Activated B cell treated with CpG ODN at 0.5 μM for 24 hours (primary cell): ENCODE measurements at places on chromosomes 7 and 10. TPM values are rescaled to one million over a fixed set of nuclear protein-coding genes. Genes with fewer than 3 reads are reported as not detected.
A peak's percentile ranks its signal among the peaks of the same experiment; 100 is the strongest.

HOXA3 gene
- total RNA-seq = not detected in 2 replicates

STARD3NL gene
- 16.2 and 17.4 TPM in 2 replicates for total RNA-seq

ANKRD61 gene
- not detected in 2 replicates for total RNA-seq

ALOX5 gene
- 153 and 181 TPM in 2 replicates for total RNA-seq

CCSER2 gene
- 52.4 and 57.1 TPM in 2 replicates for total RNA-seq

ERLIN1 gene
- total RNA-seq = 5.6 and 7.6 TPM in 2 replicates

DNA sequence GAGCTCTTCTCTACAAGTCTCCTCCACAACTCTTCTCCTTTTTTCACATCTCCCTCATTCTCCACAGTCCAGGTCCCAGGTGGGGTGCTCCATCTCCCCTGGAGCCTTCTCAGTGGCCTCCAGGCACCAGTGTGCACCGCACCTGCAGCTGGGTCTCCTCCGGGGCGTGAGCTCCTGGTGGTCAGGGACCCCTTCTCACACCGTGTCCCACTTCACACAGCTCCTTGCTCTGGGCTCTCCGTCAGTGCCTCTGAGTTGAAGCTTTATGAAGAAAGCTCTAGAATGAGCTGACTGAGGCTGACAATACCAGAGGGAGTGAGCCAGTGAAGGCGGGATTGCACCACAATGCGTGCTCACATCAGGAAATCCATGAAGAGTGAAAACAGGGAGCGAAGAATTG, 290.2 kb downstream of the DNAJB6 start:
- no peak for DNase-seq
- H3K36me3 ChIP-seq = no peaks in the 10 kb centered on the region
- peaks cover 20% of the 10 kb centered on the region for H3K27me3 ChIP-seq
- no peak overlapping the region for H3K4me3 ChIP-seq
- no peaks in the 10 kb centered on the region for H3K4me1 ChIP-seq
- H3K27ac ChIP-seq = no peak overlapping the region

- H3K27me3 ChIP-seq = peaks cover 54% of the 10 kb centered on the region
- H3K36me3 ChIP-seq = no peaks in the 10 kb centered on the region
- DNase-seq = no peak
- H3K27ac ChIP-seq = no peak overlapping the region
- no peak overlapping the region for H3K4me3 ChIP-seq
Observed at GRCh38 chr7:28954946-28955345, 3.2 kb downstream of the TRIL start.

- no peaks in the 10 kb centered on the region for H3K36me3 ChIP-seq
- no peak for DNase-seq
- H3K4me1 ChIP-seq = no peaks in the 10 kb centered on the region
- no peak overlapping the region for H3K4me3 ChIP-seq
- H3K27ac ChIP-seq = no peak overlapping the region
- no peaks in the 10 kb centered on the region for H3K27me3 ChIP-seq
Observed at GRCh38 chr7:159064816-159065510, 79.7 kb downstream of the VIPR2 start.

- no peak overlapping the region for H3K4me3 ChIP-seq
- H3K27me3 ChIP-seq = peaks cover 2% of the 10 kb centered on the region
- no peak overlapping the region for H3K27ac ChIP-seq
- H3K4me1 ChIP-seq = peaks cover 18% of the 10 kb centered on the region
- H3K36me3 ChIP-seq = no peaks in the 10 kb centered on the region
Observed at GRCh38 chr7:128919241-128919640, 8.7 kb upstream of the KCP start.

GRCh38 chr7:20776942-20777341, 9.7 kb downstream of the SP8 start:
- H3K27me3 ChIP-seq = peaks cover 59% of the 10 kb centered on the region
- no peak overlapping the region for H3K4me3 ChIP-seq
- no peak for DNase-seq

- no peaks in the 10 kb centered on the region for H3K27me3 ChIP-seq
- no peak overlapping the region for H3K4me3 ChIP-seq
- peaks cover 50% of the 10 kb centered on the region for H3K36me3 ChIP-seq
Observed at GRCh38 chr10:73126343-73126742, 16.1 kb downstream of the NUDT13 start.

GRCh38 chr7:151167197-151167961, at the start of gene GBX1:
Gene GBX1, minus strand, starts transcription at chr7:151167694. Its CDS starts 146 bp downstream, at chr7:151167548.
- no peak for DNase-seq
- peaks cover 13% of the 10 kb centered on the region for H3K4me1 ChIP-seq
- H3K27me3 ChIP-seq = peaks cover 43% of the 10 kb centered on the region
- H3K4me3 ChIP-seq = peak within 1 kb of the TSS; percentile 69
- no peaks in the 10 kb centered on the region for H3K36me3 ChIP-seq
- no peak within 1 kb of the TSS for H3K27ac ChIP-seq

GRCh38 chr7:2813350-2814185, 30.5 kb downstream of the GNA12 start:
- H3K27ac ChIP-seq = peak overlapping the region; percentile 26
- DNase-seq = no peak
- peaks cover 50% of the 10 kb centered on the region for H3K4me1 ChIP-seq
- no peak overlapping the region for H3K4me3 ChIP-seq
- no peaks in the 10 kb centered on the region for H3K27me3 ChIP-seq

- no peak for DNase-seq
- H3K4me1 ChIP-seq = no peaks in the 10 kb centered on the region
- H3K4me3 ChIP-seq = no peak overlapping the region
- H3K36me3 ChIP-seq = no peaks in the 10 kb centered on the region
- no peaks in the 10 kb centered on the region for H3K27me3 ChIP-seq
Observed at GRCh38 chr10:70604106-70604505, 1.6 kb upstream of the PRF1 start.

GRCh38 chr10:19749185-19749729, 67.0 kb upstream of the PLXDC2 start:
- no peaks in the 10 kb centered on the region for H3K4me1 ChIP-seq
- H3K27me3 ChIP-seq = no peaks in the 10 kb centered on the region
- no peaks in the 10 kb centered on the region for H3K36me3 ChIP-seq
- no peak for DNase-seq
